ENCODE measurements at places on chromosomes 5 and 9.

GRCh38 chr9:3342159-3342777, 183.5 kb downstream of the RFX3 start:
- no peak for DNase-seq

DNA sequence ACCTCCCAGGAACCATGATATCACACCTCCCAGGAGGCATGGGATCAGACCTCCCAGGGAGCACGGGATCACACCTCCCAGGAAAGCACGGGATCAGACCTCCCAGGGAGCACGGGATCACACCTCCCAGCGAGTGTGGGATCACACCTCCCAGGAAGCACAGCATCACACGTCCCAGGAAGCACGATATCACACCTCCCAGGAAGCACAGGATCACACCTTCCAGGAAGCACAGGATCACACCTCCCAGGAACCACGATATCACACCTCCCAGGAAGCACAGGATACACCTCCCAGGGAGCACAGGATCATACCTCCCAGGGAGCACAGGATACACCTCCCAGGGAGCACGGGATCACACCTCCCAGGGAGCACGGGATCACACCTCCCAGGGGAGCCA, 30.0 kb upstream of the FCN2 start:
- no peak for DNase-seq

DNA sequence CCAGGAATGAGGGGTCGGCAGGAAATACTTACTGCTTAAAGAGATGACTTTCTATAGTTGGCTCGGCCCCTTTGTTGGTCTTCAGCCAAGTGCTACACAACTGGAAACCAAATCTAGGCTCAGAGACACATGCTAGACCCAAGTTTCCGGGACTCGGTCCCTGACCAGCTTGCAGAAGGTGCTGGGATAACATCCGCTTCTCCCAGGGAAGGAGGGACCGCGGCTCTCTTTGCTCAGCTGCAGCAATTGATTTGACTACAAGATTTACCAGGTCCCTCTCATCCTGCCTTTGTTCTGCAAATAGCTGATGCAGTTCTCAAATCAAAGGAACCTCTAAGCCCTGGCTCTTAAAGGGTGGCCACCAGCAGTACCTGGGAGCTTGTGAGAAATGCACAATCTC, 314.7 kb downstream of the MLLT3 start:
- no peak for DNase-seq

DNA sequence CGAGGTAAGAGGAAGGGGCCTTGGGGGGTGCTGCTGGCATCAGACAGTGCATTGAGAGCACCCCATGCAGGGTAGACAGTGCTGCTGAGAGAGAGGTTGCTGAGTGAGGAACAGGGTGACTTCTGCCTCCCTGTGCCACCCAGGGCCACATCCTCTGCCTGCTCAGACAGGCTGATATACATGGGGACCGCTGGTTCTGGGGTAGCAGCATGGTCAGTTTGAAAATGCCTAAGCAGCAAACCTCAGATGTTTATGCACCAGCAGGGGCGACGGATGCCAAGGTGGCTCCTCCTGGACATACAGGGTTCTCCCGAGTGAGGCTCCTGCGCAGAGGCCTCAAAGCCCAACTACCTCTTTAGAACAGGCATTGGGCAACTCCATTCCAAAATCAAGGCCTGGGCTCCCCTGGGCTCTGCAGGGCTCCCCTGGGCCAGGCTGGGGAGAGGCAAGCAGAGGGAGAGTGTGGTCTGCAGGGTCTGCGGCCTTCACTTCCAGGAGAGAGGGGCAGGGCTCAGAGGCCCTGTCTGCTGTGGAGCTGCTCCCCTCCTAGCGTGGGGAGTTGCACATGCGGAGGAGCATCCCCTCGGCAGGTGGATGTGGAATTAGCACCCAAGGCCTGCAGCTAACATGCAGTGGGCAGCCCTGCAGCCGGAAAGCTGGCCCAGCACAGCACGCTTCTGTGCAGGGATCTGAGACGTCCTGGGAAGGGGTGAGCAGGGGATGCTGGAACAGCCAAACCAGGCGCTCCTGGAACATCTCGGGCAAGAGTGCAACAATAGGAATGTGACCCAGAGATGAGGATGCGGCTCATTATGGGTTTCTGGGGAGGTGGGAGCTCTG, 46.5 kb downstream of the IRX2 start:
- DNase-seq: no peak

DNA sequence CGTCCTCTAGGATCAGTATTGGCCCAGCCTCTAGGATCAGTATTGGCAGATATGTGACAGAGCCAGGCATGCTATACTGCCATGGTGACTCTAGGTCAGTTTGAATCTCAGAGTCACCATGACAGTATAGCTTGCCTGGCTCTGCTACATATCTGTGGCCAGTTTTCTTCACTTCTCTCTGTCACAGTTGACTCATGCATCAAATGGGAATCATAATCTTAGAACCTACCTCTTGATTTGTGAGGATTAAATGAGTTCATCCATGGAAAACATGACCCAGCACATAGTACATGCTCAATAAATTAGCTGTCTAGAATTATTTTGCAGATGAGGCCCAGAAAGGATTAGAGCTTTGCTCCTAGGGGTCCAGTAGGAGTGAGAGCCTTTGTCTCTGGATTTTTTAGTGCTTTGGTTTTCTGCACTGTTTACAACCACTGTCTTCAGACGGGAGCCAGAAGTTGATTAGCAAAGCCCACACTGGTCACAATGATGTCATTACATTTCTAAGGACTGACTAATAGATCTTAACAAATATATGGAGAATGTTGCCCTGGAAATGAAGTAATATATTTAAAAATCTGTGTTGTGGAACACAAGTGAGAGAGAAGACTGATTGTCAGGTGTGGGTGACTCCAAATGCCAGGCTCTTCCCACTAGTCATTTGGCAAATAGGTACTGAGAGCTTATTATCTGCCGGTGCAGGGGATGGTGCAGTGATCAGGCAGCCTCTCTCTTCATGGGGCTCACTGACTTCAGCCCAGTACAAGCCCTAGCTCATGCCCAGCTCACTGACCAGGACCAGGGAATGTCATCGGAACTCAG, 76.0 kb downstream of the COL15A1 start:
- DNase-seq: no peak

GRCh38 chr5:16975950-16976624, 40.0 kb upstream of the MYO10 start:
- DNase-seq: no peak

- no peak for DNase-seq
These were observed 310.7 kb downstream of the RAB3C start for GRCh38 chr5:58893551-58893950.

DNA sequence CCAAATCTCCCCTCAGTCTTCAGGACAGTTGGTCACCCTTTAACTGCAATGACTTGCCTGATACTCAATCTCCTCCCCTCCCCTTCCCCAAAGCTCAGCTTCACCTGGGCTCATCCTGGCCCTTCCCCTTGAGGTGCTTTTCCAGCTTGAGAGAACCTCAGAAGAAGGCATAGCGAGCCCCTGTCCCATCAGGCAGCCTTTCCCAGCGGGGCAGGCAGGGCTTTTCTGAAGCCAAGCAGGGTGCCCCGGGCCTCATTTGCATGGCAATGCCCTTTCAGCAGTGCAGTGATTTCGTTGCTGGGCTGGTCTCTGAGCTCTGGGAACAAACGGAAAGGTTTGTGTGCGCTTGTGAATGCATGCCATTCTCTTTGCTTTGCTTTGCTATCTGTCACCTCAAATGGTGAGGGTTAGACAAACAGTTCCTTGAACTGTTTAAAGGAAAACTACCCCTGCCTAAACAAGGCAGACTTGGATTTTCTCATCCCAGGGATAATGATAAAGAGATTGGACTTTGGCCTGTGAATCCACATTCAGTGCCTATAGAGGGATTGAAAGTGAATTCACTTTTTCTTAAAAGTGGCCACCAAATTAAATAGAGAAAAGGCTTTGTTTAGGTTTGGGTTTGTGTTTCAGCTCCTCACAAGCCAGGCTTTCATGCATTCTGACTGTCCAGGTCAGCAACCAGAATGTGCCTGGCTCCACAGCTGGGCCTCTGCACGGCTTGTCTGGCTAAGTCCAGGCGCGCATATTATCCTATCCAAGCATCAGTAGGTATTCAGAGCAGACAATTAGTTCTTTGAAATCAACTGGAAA, 165.3 kb downstream of the ZNF608 start:
- DNase-seq: no peak

DNA sequence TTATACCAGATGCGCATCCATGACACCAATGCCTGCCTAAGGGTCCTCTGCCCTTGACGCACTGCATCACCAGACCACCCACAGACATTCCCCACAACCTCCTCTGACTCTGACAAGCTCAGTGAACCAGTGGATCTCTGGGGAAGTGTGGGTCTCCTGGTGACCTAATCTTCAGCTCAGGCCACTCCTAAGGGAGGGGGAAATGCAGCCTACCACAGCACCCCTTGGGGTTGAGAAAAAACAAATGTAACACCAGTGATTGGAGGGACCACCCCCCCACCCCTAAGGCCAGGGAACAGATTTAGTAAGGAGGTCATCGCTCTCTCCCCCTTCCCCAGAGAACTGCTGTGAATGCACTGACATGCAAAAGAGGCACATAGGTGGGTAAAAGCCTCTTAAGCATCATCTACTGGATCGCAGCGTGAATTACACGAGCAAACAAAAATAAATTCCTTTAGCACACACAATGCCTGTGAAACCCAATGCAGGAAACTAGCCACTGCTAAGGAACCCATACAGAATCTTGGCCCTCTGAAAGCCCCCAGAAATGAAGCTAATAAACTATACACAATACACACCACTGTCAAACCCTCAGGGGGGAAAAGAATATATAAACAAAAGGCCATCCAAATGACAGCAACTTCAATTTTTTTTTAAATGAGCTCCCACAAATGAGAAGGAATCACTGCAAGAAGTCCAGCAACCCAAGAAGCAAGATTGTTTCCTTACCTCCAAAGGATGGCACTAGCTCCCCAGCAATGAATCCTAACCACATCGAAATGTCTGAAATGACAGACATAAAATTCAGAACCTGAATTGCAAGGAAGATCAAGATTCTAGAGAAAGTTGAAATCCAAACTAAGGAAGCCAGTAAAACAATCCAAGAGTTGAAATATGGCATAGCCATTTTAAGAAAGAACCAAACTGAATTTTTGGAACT, 513.7 kb upstream of the PTGER4 start:
- DNase-seq: no peak

- no peak for DNase-seq
These were observed 2.8 kb downstream of the SLC25A25 start for GRCh38 chr9:128070874-128071273.

DNA sequence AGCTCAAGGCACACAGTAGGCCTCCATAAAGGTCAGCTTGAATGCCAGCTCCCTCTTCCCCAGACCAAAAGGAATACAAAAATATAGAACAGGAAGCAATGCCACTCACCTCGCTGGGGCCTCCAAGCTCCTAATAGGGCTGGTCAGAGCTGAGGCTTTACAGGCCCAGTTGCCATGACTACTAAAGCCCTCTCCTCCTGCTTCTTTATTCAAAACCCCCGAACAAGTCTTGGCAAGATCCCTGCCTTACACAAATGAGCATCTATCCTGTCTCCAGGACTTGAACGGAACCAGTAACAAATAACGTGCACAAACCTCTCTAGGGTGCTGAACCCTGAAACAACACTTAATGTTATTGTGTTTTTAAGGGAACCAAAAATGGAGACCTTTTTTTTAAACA, 136.3 kb downstream of the SIL1 start:
- no peak for DNase-seq

DNA sequence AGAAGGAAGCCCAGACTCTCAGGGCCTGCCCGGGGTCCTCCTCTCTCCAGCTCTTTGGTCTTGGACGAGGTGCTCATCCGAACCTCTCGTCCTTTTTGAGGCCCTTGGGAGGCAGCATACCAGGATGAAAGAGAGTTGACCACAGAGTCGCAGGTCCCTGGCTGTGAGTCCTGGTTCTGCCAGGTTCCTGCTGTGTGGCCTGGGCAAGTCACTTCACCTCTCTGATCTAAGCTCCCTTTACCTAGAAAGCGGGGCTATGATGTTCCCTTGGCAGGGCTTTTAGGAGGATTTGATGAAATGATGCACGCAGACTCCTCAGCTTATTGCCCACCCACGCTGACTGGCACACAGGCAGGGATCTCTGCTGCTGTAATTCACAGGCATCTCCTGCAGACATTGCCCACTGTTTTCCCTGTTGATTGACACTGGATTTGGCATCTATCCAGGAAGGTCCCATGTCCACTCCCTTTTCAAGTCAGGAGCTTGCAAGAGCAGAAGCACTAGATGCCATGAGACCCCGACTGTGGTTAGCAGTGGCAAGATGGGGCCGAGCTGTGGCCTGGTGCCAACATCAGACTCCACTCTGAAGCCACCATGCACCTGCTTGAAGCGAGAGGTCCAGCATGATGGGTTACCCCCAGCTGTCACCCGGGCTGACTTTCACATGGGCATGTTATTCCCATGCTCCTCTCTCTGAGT, 71.5 kb downstream of the MACROH2A1 start:
- no peak for DNase-seq

GRCh38 chr9:108751369-108751768, 104.4 kb downstream of the ACTL7B start:
- DNase-seq: no peak

DNA sequence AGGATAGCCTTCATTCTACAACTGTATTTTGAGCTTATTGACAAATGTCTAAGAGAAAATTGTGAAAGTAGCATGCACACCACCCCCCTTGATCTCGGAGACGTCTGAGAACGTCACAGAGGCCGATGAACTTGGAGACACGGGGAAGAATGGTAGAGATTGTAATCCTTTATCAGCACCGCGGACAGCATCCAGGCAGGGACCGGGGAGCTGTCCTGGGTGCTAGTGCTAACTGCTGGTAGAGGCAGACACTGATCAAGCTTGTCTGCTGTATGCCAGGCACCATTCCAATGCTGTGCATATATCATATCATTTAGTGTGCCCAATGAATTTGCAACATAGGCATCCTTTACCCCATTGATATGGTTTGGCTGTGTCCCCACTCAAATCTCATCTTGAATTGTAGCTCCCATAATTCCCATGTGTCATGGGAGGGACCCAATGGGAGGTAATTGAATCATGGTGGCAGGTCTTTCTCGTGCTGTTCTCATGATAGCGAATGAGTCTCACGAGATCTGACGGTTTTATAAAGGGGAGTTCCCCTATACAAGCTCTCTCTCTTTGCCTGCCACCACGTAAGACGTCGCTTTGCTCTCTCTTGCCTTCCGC, 98.8 kb downstream of the LHX2 start:
- peak; percentile 30 for DNase-seq

GRCh38 chr9:98563212-98563907, 145.4 kb downstream of the GABBR2 start:
- no peak for DNase-seq

DNA sequence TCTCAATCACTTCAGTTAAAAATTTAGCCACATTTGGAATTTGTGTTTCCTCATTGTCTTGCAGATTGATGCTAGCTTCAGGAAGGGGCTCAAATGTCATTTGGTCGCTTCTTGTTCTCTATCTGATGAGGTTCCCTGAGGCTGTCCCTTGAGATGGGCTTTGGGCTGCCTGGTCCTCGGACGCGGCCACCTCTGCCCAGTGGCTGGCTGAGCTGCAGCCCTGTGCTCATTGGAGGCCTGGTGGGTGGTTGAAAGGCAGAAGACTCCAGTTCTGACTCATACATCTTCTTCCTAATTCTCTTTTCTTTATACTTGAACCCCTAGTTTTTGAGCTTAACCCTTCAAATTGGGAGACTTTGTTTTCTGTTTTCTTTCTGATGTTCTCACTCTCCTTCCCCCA, 78.8 kb upstream of the NTRK2 start:
- DNase-seq: no peak

- DNase-seq: no peak
These were observed 390.4 kb upstream of the IZUMO3 start for GRCh38 chr9:24936117-24936516.

- no peak for DNase-seq
These were observed 58.8 kb upstream of the JAK2 start for GRCh38 chr9:4926239-4926638.

Measured in omental fat pad (tissue), 4 donors.